Endodermal cell (in vitro differentiated cells): ENCODE measurements at places on chromosomes 6 and 20.

DNA sequence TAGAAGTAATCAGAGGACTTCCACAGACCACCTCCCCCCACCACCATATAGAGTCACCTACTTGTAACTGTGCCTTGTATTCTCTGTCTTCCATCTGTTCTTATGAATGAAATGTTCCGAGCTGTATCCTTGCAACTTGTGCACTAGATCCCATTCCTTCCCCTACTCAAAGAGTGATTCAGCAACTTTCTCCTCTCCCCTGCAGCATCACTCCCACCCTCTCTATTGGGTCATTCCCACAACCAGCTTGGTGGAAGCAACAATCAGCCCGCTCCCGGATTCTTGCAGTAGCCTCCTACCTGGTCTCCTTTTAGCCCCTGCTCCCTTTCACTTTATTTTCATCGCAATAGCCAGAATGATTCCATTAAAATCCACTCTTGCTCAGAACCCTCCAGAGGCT lies 34.9 kb upstream of the REV3L start:
- peak; percentile 67 for DNase-seq

DNA sequence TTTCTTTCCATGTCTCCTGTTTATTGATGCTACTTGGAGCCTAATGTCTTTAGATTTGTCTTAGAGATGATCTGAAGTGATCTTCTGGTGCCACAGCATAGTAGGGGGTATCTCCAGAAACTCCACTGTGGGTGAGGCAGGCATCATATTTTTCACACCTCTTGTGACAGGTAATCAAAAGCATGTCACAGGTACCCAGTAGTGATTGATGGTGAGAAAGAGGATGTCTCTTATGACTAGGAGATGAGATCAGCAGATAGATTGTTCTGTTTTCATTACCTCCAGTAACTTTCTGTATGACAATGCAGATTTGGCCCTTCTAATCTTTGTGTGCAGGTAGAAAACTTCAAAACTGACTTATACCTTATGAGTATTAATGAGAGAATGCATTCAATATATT lies 13.5 kb downstream of the NCOA7 start:
- no peak for DNase-seq

DNA sequence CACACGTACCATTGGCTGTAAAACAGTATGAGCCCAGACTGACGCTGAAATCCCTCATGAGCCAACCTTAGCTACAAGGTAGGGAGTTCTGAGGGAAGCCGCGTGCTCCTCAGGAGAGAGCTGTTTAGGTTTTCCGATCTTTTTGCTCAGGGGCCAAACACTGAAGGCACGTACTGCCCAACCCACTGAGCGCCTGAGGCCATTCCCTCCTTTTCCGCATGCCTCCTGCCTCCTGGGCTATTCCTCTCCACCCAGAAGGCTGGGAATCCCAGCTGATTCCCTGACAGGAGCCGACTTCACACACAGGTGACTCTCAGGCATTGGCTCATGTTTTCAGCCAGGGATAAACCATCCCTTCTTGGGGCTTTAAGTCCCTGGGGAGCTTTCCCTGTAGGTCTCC lies 5.4 kb upstream of the FAM83D start:
- DNase-seq = no peak

DNA sequence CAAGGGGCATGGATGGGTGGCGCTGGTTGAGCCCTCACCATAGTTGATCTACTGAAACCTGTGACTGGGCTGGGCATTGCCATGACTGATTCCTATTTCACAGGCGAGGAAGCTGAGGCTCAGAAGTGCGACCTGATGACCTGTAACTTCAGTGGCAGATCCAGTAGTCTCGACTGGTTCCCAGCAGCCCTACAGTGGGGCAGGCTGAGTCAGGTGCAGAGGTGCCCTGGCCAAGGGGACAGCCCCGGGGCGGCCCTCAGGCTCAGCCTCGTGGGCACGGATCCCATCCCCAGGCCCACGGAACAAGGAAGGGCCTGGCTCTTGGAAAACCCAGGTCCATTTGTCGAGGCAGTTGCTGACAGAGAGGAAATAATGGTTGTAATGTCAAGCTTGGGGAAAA lies 283.0 kb downstream of the CDH4 start:
- no peak for DNase-seq

DNA sequence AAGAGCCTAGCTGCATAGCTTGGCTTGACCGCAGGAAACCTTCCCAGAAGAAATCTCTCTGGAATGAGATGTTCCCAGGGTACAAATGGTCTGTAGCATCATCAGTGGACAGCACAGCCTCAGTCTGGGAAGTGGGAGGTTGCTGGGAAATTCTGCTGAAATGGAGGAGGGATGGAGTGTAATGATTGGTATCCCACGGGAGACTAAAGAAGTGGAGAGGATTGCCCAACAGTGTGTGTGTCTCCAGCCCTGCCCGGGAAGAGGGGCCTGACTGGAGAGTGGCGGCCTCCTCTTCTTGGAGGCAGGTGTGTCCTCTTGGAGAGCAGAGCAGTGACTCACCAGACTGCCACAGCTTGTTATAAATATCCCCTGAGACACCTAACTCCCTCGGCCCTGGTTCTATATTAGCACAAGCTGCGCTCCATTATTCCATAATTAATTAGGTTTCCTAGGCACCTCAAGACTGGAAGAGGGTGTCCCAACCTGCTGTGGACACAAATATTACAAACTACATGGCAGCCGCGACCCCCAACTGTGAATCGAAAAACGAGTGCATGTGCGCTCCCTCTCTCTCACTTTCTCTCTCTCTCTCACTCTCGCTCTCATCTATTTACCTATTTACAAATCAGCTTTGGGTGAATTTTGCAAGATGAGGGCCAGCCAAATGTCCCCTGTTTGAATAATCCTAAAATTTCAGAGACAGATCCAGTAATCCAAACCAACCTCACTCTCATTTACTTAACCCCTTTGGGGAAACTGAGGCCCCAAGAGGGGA lies 68.8 kb downstream of the FGD2 start:
- DNase-seq = no peak

GRCh38 chr6:140043762-140044378 lies 669.4 kb upstream of the CITED2 start:
- DNase-seq = no peak

DNA sequence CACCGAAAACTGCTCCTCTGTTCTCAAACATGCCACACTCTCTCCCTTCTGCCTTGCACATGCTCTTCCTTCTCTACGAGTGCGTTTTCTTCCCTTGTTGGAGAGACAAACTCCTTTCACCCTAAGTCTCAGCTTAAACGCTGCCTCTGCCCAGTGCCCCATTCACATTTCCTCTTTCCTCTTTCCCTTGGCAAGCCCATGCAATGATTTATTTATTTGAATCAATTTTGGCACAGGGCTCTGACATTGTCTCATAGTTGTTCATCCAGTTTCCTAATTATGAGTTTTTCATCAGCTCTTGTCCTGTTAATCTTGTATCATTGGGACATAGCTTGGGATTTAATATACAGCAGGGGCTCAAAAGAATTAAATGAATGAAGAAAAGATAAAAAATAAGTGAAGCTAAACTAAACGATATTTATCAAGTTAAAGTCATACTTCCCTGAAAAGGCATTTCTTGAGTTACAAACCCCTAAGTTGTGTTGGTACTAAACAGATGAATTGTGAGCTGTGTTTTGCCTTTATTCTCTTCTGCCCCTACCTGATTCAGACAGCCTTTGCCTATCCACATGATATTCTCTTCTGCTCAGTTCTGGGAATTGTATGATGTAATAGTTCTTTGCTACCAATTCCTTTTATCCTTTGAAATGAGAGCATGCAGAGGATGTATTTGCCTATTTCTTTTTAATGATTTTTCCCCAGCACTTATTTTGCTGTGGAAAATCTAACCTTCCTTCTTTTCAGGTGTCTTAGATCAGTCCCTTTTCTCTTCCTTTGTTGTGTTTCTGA lies 704.4 kb downstream of the UTRN start:
- DNase-seq = no peak

GRCh38 chr20:50146732-50147662 lies 6.5 kb downstream of the PEDS1 start:
- DNase-seq = no peak

DNA sequence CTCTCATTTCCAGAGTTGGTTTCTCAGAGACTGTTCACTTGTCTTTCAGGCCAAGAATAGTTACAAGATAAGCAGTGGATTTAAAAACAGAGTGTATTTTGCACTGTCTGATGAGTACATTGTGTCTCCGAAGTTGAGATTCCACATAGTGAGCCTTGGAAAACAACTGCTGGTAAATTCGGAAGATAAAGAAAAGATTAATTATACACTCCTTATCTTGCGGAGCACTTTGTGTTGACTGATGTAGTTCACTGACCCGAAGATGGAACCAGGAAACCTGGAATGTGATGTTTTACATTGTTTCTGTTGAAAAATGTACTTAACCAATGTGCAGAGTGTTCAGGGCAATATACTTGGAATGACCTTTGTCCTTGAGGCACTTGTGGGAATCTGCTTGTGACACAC lies 51.0 kb downstream of the ANKS1A start:
- no peak for DNase-seq
